ENCODE measurements at places on chromosomes 6 and 20. TPM values are rescaled to one million over a fixed set of nuclear protein-coding genes. Genes with fewer than 3 reads are reported as not detected.

The EPPIN gene
- total RNA-seq: not detected

The LCA5 gene
- 23.3 TPM for total RNA-seq

The RAET1E gene
- total RNA-seq: 0.74 TPM

The XPO5 gene
- total RNA-seq: 23.8 TPM

The NCR2 gene
- not detected for total RNA-seq

The ZC3H12D gene
- 1.2 TPM for total RNA-seq

GRCh38 chr20:755941-756340 lies 12.4 kb downstream of the SLC52A3 start:
- DNase-seq: no peak

GRCh38 chr6:41092421-41093140 lies 19.8 kb downstream of the NFYA start:
- DNase-seq: no peak

DNA sequence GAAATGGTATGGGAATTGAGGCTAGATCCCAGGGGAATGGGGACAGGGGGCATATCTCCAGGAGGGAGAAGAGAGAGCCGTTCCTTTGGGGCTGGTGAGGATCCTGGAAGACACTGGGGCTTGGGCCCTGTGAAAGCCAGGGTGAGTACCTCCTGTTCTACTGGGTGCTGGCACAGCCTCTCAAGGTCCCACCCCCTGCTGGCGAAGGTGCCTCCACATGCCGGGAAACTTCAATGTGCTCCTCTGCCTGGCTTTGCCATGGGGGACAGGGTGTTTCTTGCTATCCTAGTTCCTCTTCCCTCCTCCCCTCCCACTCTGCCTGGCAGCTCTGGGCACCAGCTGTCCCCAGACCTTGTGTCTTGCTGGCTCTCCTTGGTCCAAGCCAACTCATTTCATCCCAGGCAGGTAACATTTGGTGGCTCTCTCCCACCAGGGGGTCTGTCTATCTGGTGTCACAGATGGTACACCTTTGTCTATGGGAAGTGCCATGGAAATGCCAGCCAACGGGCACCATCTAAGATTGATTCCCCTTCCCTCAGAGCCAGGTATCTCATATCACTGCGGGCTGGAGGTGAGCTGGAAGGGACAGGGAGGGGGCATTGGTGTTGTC lies 56.8 kb downstream of the MDGA1 start:
- no peak for DNase-seq

- DNase-seq: no peak
Observed at GRCh38 chr6:90251295-90251992, 45.2 kb downstream of the BACH2 start.

- DNase-seq: no peak
Observed at GRCh38 chr6:158999154-158999665, 792 bp downstream of the RSPH3 start.

DNA sequence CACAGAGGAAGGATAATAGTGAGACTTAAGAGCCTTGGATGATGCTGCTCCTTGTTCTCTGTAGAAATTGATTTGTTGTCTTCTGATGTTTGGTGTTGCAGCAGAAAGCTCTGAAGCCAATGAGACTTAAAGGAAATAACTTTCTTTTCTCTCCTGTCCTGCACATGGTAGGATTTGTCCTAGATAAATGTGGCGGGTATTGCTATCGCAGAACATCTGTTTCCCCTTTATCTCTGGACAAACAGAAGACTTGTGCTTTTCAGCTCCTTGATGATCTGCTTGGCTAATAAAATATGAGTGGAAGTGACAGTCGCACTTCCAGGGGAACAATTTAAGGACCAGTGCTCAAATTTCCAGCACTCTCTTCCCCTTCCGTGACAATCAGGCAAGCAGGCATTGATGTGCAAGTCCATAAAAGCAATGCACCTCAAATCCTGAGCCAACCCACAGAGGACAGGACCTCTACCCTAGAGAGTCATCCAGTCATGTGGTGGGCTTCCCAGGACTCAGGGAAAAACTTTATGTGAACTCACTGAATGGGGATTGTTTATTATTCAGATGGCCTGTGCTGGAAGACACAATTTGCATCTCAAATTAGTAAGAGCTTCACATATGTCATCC lies 9.9 kb upstream of the NCR2 start:
- DNase-seq: no peak

DNA sequence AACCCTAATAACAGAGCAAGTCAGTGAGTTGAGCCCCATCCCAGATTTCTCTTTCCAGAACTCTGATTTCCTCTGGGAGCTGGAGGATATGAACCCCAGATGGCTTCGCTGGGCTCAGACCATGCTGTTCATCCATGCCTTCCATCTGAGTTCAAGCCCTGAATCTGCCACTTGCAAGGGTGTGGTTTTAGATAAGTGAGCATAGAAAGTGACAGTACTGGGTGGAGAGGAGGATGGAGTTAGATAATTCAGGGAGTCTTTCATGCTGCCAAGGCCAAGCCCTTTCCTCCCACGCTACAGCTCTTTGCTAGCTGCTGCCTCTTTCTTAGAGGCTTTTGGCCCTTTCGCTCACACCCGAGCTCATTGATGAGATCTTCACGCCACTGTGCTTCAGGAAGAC lies 57.2 kb upstream of the MAFB start:
- no peak for DNase-seq

GRCh38 chr6:104312851-104313250 lies 546.9 kb downstream of the HACE1 start:
- no peak for DNase-seq

All from urinary bladder (tissue), 4 donors.